AG04449 (cell line): ENCODE measurements at places on chromosomes 12 and 14.
A peak's percentile ranks its signal among the peaks of the same experiment; 100 is the strongest.

GRCh38 chr12:124569375-124570148, 2.1 kb upstream of the NCOR2 start:
- DNase-seq = no peak

DNA sequence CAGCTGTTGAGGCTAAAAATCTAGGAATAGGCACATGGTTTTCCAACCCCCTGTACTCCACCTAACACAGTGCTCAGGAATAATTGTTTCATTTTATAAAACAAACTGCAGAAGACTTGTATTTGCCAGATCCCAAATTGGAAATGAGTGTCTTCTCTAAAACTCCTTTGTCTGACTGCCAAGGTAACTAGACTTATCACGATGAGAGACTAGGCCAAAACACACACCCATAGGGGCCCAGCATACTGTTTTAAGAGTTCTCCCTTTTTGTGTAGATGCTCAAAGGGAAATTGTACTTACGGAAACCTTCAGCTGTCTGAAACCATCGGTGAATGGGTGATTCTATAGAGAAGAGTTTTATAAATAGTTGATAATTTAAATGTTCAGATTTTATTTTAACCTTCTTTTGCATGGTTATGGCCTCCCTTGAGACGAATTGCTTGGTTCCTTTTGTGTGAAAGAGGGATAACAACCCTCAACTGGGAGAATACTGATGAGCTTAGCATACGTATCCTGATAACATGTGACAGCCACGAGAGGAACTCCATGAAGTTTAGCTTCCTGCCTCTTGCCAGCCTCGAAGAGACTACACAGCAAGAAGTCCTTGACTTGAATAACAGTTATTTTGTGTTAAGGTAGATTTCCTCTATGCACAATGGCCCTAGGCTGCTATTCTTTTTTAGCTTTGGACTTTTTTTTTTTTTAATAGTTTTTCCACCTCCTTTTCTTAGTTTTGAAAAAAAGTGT, 103.3 kb downstream of the PELI2 start:
- DNase-seq = no peak

DNA sequence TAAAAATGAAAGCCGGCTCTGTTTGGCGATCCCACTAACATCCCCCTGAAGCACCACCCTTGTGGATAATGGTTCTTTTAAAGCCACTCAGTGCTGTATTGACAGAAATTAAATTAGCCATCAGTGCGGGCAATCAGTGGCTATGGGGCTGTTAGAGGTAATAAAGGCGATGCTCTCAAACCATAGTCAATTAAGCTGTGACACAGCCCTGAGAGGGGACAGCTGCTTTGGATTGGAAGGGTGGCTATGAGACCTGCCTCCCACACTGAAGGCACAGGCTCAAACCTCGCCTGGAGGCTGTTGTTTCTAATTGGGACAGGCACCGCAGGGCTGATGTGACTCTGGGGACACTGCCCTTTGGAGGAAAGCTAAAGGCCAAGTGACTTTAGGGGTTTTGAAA, 562.2 kb downstream of the VRK1 start:
- no peak for DNase-seq

- peak; percentile 98 for DNase-seq
Measured at GRCh38 chr12:65649126-65649525, 175.2 kb upstream of the HMGA2 start.

DNA sequence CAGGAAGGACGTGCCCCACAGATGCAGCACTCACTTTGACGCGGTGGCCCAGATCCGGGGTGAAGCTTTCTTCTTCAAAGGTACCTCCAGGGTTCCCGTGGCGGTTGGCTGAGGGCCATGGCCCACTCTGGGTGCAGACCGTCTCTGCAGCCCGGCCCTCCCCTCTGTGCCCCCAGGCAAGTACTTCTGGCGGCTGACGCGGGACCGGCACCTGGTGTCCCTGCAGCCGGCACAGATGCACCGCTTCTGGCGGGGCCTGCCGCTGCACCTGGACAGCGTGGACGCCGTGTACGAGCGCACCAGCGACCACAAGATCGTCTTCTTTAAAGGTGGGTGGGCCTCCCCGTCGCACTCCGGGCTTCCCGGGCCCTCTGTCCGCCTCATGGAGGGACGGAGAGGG, 16.9 kb downstream of the MMP17 start:
- no peak for DNase-seq

GRCh38 chr12:18643681-18644080, 94.1 kb downstream of the PLCZ1 start:
- DNase-seq = peak; percentile 21

DNA sequence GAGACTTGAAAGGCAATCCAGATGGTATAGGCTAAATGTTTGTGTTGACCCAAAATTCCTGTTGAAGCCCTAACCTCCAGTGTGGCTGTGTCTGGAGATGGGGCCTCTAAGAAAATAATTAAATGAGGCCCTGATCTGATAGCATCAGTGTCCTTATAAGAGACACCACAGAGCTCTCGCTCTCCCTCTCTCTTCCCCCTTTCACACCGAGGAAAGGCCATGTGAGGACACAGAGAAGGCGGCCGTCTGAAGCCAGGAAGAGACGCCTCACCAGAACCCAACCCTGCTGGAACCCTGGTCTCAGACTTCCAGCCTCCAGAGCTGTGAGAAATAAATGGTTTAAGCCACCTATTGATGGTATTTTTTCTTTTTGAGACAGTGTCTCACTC, 87.5 kb downstream of the SCARB1 start:
- no peak for DNase-seq

GRCh38 chr12:22361785-22362184, 27.3 kb upstream of the ST8SIA1 start:
- no peak for DNase-seq

DNA sequence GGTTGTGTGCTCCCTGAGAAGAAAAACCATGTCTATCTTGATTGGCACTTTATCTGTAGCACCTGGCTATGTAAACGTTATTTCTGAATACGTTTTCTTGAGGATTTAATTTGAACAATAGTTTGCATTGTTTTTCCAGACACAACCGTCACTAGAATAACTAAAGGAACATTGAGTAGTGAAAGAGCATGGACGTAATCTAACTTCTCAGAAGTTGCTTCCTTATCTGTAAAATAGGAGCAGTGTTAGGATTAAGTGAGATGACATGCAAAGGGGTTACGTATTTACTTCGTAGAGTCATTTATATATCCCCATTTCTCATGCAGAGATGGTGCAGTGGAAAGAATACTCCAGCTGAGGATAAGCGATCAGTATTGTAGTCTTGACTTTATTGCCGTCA, 8.1 kb downstream of the AEBP2 start:
- no peak for DNase-seq

GRCh38 chr12:114685320-114685781, 1.4 kb upstream of the TBX3 start:
- DNase-seq = no peak

GRCh38 chr14:84554136-84554535, 975.8 kb upstream of the FLRT2 start:
- DNase-seq = no peak

GRCh38 chr14:61037215-61037614, 56.2 kb downstream of the SLC38A6 start:
- no peak for DNase-seq

DNA sequence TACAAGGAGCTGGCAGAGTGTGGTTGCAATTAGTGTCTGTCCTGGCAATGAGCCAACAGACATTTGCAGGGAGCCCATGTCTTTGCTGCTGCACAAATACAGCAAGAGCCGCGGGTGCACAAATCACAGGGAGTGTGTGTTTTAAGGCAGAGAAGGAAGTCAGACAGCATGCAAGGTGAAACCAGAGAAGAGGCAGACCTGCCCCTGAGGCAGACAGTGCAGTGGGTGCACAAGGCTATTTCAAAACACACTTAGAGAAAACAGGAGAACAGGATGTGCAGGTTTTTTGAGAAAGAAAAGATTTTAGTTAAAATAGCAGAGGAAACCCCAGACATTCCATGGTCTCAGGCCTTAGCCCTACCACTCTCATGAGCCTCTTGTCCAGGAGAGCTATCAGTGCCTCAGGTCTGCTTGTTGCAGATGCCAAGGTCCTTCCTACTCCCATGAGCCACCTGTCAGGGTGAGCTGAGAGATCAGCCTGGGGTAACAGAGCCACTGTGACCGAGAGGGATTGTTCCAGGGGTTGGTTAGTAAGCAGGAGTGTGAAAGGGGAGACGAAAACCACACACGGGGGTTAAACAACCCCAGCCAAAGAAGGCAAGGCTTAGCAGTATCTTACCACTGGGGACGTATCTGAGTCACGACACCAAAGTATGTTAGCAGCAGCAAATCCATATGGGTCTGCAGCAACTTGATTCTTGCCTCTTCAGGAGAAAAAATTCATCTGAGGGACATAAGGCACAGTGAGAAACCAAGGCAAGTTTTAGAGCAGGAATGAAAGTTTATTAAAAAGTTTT, 78.1 kb downstream of the C14orf132 start:
- DNase-seq = no peak

GRCh38 chr12:71589478-71589881, 74.2 kb downstream of the ZFC3H1 start:
- DNase-seq = no peak

DNA sequence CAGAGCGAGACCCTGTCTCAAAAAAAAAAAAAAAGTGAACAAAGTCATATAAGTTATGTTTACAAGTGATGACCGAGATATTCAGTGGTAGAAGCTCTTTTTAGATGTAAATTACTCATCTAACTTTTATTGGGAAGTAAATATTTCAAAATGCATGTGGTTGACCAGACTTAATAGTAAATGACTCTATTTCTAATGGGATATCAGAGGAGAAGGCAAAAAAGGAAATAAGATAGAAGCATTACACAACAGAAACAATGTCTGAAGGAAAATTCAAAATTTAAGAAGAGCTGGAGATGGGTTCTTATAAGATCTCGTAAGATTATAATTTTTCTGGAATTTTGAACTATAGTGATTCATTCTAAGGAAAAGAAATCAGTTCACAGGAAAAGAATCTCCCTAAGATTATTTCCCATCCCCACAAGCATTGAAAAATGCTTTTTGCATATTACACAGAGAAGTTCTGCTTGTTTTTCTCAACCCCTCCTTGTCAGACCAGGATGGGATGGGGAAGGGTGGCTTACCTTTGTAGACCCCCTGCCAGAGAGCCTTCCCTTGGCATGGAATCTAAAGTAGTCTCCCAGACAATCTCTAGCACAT, 63.1 kb upstream of the STK38L start:
- DNase-seq = no peak

DNA sequence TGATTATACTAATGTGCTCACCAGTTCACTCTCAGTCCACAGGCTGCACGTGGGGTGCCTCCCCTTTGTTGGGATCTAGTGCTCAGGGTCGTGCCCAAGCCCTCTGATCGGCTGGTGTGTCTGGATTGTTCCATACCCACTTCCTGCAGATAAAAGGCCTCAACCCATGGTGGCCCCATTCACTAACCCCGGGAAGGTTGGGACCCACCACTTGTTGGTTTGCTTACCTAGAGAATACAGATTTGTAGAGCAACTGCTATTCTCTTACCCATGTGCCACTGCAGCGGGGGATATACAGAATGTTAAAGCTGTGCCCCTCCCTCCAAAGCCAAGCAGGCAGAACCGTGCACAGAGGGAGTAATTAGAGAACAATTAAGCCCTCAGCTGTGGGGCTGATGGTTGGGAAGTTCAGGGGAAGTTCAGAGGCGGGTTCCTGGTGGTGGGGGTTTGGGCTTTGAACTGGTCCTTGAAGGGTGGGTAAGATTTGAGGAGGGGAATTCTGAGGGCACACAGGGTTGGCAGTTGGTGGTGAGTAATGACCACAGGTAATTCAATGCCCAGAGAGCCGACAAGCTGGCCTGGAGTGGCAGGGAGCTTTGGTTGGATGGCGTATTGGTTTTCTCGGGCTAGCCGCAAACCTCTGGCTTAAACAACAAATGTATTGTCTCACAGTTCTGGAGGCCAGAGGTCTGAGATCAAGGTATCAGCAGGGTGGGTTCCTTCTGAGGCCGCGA, 68.8 kb downstream of the ADCK1 start:
- DNase-seq = no peak

GRCh38 chr12:95784286-95784685, 6.3 kb downstream of the NTN4 start:
- no peak for DNase-seq

DNA sequence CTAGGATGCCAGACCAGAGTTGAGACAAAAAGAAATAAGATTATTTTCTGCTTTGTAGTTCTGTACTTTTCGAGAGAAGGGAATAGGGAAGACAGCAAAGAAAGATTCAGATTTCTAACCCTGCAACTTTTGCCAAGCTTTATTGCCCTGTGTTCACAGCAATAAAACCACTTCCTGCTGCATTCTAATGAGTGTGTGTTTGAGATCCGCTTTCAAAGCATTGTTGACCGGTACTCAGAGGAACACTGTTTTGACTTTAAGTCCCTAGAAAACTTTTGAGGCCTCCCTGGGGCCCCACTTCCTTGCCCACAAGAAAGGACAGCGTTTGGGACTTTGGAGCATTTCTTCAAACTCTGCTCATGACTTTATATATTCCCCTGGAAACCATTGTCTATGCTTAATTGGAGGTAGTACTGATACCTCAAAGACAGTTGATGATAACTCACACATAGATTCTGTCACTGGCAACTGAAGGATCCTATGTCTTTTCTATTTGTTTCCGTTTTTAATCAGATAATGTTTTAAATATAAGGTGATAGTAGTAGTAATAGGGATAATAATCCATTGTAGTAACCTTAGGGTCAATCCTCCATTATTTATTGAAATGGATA, 1.3 kb downstream of the RNASE6 start:
- no peak for DNase-seq

DNA sequence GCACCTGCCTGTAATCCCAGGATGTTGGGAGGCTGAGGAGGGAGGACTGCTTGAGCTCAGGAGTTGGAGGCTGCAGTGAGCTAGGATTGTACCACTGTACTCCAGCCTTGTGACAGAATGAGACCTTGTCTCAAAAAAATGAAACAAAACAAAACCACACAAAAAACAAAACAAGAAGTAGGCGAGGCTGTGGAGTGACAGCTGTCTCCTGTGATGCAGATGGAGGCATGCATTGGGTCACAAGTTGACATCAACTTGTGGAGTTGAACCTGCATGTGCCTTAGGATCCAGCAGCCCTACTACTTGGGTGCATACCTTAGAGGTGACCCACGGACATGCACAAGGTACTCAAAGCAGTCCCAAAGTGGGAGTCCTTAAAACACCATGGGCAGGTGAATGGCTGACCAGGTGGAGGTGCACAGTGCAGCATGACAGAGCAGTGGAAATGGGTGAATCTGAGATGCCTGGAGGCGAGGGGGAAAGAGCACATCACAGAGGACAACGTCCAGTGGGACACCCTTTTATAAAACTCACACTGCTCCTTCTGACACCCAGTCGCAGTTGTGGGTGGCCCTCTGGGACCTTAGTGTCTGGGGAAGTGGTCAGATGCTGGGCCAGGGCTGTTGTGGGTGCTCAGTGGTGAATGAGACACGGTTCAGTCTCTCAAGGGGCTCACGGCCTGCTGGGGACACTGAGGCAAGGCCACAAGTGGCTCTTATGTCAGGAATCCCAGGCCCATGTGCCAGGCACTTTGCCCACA, 12.7 kb downstream of the PLBD2 start:
- no peak for DNase-seq

- DNase-seq = no peak
Measured at GRCh38 chr14:88426271-88426670, 40.8 kb downstream of the SPATA7 start.

- no peak for DNase-seq
Measured at GRCh38 chr14:92659765-92660561, 88.5 kb downstream of the LGMN start.
